ENCODE measurements at places on chromosomes 5 and 9.

DNA sequence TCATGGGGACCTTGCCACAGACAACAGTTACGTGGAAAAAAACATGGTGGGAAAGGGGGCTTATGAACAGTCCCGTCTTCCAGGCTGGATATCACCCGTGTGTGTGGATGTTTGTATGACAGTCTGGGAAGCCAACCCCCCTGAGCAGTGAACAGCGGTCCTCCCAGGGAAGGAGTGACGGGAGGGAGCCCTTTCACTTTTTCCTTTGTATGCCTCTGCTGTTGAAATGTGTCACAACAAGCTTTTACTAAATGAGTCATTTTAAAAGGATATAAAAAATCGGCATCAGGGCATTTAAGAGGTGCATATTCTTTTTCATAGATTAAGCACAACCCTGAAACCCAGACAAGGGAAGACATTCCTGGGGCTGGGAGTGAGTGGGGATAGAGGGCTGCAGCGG lies 5.1 kb downstream of the MYMK start:
- no peak for DNase-seq

DNA sequence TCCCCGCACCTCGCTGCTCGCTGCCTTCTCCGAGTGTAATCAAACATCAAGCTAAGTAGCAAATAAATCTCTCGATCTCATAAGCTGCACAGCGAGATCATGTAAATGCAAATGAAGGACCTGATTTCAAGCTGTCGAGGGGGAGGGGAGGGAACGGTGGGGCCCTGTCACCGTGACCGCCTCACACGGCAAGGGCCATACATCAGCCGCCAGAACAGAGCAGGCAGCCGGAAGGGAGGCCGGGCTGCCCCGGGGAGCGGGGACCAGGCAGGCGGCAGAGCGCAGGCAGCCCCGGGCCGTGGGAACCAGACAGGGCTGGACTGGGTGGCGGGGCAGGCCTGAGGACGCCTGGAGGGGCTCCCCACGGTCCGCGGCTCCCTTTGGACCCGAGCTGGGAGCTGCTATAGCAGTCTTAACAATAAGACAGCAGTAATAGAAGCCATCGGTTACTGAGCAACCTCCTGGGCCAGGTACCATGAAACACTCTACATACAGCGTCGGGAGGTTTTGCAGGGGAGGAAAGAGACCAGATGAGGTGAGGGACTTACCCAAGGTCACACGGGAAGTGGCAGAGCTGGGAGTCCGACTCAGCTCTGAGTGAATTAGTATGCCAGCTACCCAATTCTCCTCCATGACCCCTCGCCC lies 76.8 kb downstream of the CFAP77 start:
- peak; percentile 56 for DNase-seq

- DNase-seq = peak; percentile 22
Observed at GRCh38 chr5:80284720-80285119, 28.9 kb upstream of the SERINC5 start.

- DNase-seq = no peak
Observed at GRCh38 chr9:126375386-126375785, 48.8 kb downstream of the MVB12B start.

- no peak for DNase-seq
Observed at GRCh38 chr9:111274737-111275136, 55.3 kb downstream of the OR2K2 start.

DNA sequence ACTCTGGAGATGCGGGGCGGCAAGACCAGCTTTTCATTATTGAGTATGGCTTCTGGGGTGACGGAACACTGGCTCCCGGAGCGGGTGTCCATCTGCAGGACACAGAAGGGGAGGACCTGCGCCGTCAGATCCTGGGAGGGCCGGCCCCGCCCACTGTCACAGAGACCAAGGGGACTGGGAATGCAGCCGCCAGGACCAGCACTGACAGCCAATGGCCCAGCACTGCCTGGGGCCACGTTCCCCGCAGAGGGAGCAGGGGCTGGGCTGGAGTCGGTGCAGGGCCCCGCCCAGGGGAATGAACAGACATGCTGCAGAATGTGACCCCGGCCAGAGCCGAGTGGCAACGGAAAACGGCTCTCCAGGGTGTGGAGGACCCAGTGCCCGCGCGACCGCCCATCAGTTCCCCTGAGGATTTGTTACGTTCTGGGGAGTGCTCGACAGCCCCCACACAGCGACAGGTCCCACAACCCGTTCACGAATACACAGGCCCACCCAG lies at the start of gene ZDHHC11:
Gene ZDHHC11, minus strand, starts transcription at position 476 of the 496 bp plus-strand sequence. Its CDS starts 384 bp downstream, at position 92.
- no peak for DNase-seq

GRCh38 chr5:160692271-160692670 lies 159.7 kb downstream of the ATP10B start:
- no peak for DNase-seq

DNA sequence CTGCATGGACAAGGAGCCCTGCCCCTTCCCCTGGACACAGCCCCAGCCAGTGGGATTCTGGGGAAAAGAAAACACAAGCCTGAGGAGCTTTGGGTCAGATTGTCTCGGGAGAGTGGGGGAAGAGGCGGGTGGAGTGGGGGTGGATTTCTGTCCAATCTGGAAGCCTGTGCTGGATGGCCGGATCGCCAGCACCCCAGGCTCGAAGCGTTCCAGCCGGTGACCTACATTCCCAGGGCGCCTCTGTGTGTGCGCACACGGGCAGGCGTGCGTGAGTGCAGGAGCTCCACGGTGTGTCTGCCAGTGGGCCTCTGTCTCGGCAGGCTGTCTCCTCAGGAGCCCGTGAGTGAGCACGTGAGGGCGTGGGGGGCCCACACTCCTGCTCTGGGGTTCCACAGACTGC lies 74.3 kb upstream of the DAB2IP start:
- no peak for DNase-seq

DNA sequence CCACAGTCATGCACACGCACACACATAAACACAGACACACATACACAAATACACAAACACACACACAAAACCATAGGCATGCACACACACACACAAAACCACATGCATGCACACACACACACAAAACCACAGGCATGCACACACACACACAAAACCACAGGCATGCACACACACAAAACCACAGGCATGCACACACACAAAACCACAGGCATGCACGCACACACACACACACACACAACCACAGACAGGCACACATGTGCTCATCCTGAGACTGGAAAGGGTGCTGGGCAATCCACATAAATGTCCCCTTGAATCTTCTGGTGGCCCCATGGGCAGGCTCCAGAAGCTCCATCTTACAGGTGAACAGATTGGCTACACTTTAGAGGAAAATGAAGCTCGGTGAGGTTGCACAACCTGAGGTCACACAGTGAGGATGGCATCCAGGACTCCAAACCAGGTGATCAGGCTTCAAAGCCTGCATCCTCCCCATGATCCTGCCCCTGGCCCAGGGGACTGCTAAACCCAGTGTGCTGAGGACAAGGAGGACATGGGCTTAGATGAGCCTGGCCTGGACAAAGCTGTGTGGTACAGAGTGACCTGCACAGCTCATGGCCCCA lies 144.8 kb downstream of the GADD45G start:
- no peak for DNase-seq

Data from CD4-positive, alpha-beta T cell treated with Interleukin-1 beta for 1 hour (primary cell).